Type B pancreatic cell (in vitro differentiated cells): ENCODE measurements at places on chromosomes 6 and 20. TPM values are rescaled to one million over a fixed set of nuclear protein-coding genes. Genes with fewer than 3 reads are reported as not detected.

The KHDRBS2 gene
- 3.5 and 3.9 TPM in 2 replicates for total RNA-seq

The GHRH gene
- total RNA-seq: 0.77 and 3.9 TPM in 2 replicates

The NMBR gene
- total RNA-seq: 0.22 TPM in 1 of 2 replicates, not detected in the other

The LBP gene
- not detected in 2 replicates for total RNA-seq

The MUC21 gene
- 0.43 and 0.65 TPM in 2 replicates for total RNA-seq

The NTSR1 gene
- total RNA-seq: 0.24 TPM in 1 of 2 replicates, not detected in the other

- no peak for DNase-seq
Measured at GRCh38 chr6:30775104-30775503, 30.8 kb upstream of the IER3 start.

DNA sequence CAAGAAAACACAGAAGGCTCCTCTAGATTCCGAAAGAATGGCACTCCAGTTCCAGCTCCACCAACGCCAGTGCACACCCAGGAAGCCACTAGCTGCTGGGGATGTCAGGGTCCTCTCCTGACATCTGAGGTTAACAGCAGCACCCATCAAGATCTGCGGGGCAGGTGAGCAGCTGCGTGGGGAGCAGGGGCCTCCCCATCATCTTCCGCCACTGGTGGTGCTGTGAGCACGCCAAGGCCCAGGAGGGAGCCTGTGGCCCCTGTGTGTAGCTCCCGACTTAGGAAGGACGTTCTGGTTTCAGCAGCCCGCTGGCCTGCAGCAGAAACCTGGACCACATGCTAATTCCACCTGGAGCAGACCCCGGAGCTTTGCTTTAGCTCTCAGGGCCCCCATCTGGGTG, 386.2 kb downstream of the TAF4 start:
- DNase-seq: no peak

- DNase-seq: no peak
Measured at GRCh38 chr6:22921828-22922227, 352.5 kb downstream of the HDGFL1 start.

GRCh38 chr6:105994591-105995390, 91.3 kb upstream of the PRDM1 start:
- DNase-seq: no peak

GRCh38 chr6:41737591-41738130, 2.3 kb upstream of the TFEB start:
- DNase-seq: no peak

- no peak for DNase-seq
Measured at GRCh38 chr6:16637635-16638034, 123.6 kb downstream of the ATXN1 start.

DNA sequence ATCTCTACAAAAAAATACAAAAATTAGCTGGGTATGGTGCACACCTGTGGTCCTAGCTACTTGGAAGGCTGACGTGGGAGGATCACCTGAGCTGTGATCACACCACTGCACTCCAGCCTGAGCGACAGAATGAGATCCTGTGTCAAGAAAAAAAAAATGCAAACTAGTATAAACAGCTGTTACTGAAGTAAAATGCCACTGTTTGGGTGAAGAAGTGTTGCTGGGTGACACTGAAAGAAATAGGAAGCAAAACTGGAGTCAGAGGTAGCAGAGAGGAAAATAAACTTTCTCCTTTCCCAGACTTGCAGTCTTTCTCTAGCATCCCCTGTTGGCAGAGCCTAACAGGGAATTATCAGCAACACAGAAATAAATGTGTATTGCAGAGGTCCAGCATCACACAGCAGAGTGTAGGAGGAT, 241.2 kb upstream of the PREP start:
- no peak for DNase-seq

DNA sequence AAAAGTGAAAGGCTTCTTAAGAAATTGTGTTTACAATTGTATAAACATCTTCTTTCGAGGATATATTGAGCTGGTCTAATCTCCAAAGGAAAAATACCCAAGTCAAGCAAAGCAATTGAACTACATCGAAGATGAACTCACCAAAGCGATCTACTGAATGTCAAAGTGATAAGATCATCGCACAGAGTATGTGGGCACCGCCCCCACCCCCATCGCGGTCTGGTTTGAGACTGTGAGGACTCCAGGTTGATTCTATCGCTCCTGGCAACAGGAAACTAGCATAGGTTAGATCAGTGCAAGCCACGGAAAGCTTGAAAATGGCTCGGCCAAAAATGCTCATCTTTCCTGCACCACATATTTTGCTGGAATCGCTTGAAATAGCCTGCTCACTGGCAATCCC, 133.2 kb upstream of the RPS6KA2 start:
- DNase-seq: no peak

DNA sequence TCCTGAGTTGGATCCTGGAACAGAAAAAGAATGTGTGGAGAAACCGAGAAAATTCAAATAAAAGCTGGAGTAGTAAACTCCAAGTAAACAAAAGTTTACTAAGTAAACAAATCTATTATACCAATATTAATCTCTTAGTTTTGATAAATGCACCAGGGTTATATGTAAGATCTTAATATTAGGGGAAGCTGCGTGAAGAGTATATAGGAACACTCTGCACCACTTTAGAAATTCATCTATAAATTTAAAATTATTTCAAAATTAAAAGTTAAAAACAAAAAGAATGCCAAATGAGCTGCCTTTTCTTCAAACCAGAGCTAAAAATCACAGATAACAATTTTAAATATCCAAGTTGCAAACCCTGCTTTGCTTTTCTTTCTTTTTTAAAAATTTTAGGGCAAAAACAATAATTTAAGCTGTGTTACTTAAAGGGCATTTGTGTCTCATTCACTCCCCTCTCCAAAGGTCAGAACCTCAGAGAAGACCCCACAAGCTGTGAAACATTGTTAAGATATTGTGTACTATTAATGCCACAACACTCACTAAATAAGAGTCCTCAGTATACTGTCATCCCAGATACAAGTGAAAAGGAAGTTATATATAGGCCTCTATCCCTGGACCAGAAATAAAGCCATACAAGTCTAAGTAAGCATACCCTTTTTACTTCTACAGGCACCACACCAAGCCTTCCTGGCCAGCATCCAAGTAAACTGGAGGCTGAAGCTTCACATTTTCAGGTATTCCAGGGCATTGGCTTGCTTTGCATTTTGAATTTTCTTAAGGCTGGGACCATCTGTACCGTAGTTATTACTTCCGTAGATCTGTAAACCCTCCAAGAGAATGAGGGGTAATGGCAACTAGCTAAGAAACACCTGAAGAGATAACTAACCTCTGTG, 7.0 kb downstream of the DNAAF9 start:
- DNase-seq: no peak
